Endothelial cell of umbilical vein (primary cell): ENCODE measurements at places on chromosomes 1 and 21. TPM values are rescaled to one million over a fixed set of nuclear protein-coding genes. Genes with fewer than 3 reads are reported as not detected.

- H3K36me3 ChIP-seq, result no peaks in the 10 kb centered on the region
- DNase-seq, result no peak
- peaks cover 16% of the 10 kb centered on the region for H3K27me3 ChIP-seq
- no peak overlapping the region for H3K4me3 ChIP-seq
Observed at GRCh38 chr1:209741193-209741592, 14.7 kb upstream of the TRAF3IP3 start.

- no peak overlapping the region for H3K4me3 ChIP-seq
- no peaks in the 10 kb centered on the region for H3K27me3 ChIP-seq
- no peak overlapping the region for H3K27ac ChIP-seq
- no peak for DNase-seq
- no peaks in the 10 kb centered on the region for H3K36me3 ChIP-seq
Observed at GRCh38 chr1:200073286-200073637, 45.8 kb downstream of the NR5A2 start.

Gene TSPAN1
- polyA plus RNA-seq, result 0.65 and 0.91 TPM in 2 replicates

GRCh38 chr1:145983960-145984830 is 12.2 kb downstream of the TXNIP start:
- H3K4me3 ChIP-seq, result no peak overlapping the region
- H3K36me3 ChIP-seq, result no peaks in the 10 kb centered on the region
- H3K27ac ChIP-seq, result no peak overlapping the region
- H3K27me3 ChIP-seq, result no peaks in the 10 kb centered on the region
- DNase-seq, result no peak

GRCh38 chr1:47629201-47629600 is 191.4 kb downstream of the FOXD2 start:
- peaks cover 2% of the 10 kb centered on the region for H3K27me3 ChIP-seq
- DNase-seq, result no peak

- H3K4me1 ChIP-seq, result no peaks in the 10 kb centered on the region
- H3K27ac ChIP-seq, result no peak overlapping the region
- no peak for DNase-seq
- H3K4me3 ChIP-seq, result no peak overlapping the region
- H3K36me3 ChIP-seq, result no peaks in the 10 kb centered on the region
Observed at GRCh38 chr1:175637911-175638310, 105.5 kb downstream of the TNR start.

Gene IGSF9
- 0.10 and 0.15 TPM in 2 replicates for polyA plus RNA-seq

DNA sequence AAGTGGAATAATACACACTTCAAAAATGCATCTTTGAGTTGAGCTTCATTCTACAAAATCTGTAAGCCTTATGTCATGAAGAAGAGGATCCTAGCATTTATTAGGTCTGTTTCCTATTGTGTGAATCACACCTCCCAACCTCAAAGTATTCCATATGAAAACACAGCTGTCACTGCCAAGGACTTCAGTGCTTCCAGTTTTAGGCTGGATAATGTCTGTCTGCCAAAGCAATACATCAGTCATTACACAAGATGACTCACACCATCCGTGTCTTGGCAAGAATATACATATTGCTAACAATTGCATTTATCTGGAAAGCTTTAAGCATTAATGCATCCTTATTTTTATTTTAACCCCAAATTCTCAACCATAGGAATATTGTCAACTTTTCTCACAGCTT is 125.7 kb upstream of the TMPRSS15 start:
- DNase-seq, result peak; percentile 91
- no peaks in the 10 kb centered on the region for H3K27me3 ChIP-seq
- H3K36me3 ChIP-seq, result no peaks in the 10 kb centered on the region
- peaks cover 8% of the 10 kb centered on the region for H3K4me1 ChIP-seq

DNA sequence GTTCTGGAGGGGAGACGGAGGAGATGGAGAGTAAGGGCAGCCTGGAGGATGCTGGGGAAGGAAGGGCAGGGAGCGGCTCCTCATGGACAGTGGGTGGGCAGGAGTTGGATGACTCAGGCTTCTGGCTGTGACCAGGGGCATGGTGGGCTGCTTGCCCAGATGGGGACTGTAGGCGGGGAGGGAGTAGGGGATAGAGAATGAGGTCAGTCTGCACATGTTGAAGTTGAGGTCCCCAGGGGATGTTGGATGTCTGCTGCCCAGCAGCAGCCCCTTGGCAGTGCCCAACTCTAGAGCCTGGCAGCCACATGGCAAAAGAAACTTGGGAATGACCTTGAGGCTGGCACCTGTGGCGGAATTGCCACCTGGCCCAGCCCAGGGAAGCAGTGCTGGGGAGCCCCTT is 6.4 kb downstream of the SELENON start:
- no peak overlapping the region for H3K4me3 ChIP-seq
- H3K4me1 ChIP-seq, result peaks cover 33% of the 10 kb centered on the region
- peak; percentile 54 for DNase-seq
- H3K27me3 ChIP-seq, result no peaks in the 10 kb centered on the region
- H3K36me3 ChIP-seq, result peaks cover 12% of the 10 kb centered on the region

Gene RRAGC
- polyA plus RNA-seq, result 20.9 and 24.1 TPM in 2 replicates

GRCh38 chr1:8625491-8625890 is 191.9 kb downstream of the RERE start:
- H3K4me1 ChIP-seq, result peaks cover 4% of the 10 kb centered on the region
- H3K4me3 ChIP-seq, result no peak overlapping the region
- no peak for DNase-seq

- H3K27ac ChIP-seq, result no peak overlapping the region
- H3K4me3 ChIP-seq, result no peak overlapping the region
- H3K4me1 ChIP-seq, result peaks cover 35% of the 10 kb centered on the region
- peaks cover 16% of the 10 kb centered on the region for H3K36me3 ChIP-seq
- H3K27me3 ChIP-seq, result no peaks in the 10 kb centered on the region
Observed at GRCh38 chr1:214401666-214402065, 120.7 kb downstream of the SMYD2 start.

DNA sequence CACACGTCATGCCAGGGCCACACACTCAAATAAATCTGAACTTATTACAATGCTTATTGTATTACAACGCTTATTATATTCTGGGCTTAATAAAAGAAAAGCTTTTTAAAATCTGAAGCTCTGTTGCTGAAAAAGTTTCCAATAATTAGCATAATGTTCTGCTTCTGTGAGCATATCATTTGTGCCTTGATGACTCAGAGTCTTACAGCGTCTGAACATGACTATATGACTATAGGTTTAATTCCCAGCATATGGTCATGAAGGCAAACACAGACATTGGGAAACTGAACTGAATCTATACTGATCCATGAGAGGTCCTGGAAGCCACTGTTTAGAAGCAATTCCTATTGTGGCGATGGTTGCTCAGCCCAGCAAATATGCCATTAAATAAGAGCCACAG is 66.3 kb downstream of the SIM2 start:
- H3K27ac ChIP-seq, result no peak overlapping the region
- no peaks in the 10 kb centered on the region for H3K36me3 ChIP-seq
- H3K4me1 ChIP-seq, result peaks cover 6% of the 10 kb centered on the region
- no peak for DNase-seq
